ENCODE measurements at places on chromosomes 1 and 21. TPM values are rescaled to one million over a fixed set of nuclear protein-coding genes. Genes with fewer than 3 reads are reported as not detected.

Gene PLXNA2
- total RNA-seq, result 15.3 TPM

Gene AHCTF1
- total RNA-seq, result 21.1 TPM

Gene TMEM269
- total RNA-seq, result not detected

Gene SCCPDH
- total RNA-seq, result 31.2 TPM

Gene ANKRD45
- total RNA-seq, result 0.16 TPM

Measured in Right ventricle myocardium inferior (tissue), 1 donor.